CD4-positive, alpha-beta memory T cell (primary cell): ENCODE measurements at places on chromosomes 3 and 15. TPM values are rescaled to one million over a fixed set of nuclear protein-coding genes. Genes with fewer than 3 reads are reported as not detected.
A peak's percentile ranks its signal among the peaks of the same experiment; 100 is the strongest.

DNA sequence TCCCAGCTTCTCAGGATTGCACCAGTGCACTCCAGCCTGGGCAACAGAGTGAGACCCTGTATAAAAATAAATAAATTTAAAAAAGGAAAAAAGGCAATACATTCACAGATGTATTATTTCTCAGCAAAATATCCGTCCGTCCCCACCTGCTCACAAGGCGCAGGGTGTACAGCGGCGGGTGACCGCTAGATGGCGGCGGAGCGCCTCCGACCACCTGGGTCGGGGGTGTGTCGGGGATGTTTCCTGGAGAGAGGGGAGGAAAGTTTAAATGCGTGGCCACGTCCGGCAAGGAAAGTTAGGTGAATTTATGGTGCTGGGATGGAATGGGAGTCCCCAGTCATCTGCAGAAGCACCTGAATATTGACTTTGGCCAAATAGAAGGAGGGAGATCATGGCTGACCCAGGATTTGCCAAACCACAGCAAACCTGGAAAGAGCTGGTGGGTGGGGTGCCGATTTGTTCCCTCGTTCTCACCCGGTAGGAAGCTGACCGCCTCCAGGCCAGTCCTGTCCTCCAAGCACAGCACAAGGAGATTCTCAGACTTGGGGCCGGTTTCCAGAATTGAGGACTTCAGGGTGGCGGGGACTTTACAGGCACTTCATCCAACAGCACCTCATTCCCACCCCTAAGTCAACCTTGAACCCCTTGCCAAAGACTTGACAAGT, 88.3 kb downstream of the TMEM266 start:
- peak; percentile 57 for DNase-seq

GRCh38 chr3:114350690-114351089, 56.9 kb downstream of the TIGIT start:
- DNase-seq, result no peak

GRCh38 chr3:105686278-105686897, 182.4 kb downstream of the CBLB start:
- peak; percentile 56 for DNase-seq

GRCh38 chr15:65517866-65518207, 348 bp upstream of the DPP8 start:
- DNase-seq, result no peak

GRCh38 chr15:99681990-99682389, 51.2 kb downstream of the LYSMD4 start:
- no peak for DNase-seq

GRCh38 chr3:134988666-134989065, 193.6 kb downstream of the EPHB1 start:
- DNase-seq, result no peak

DNA sequence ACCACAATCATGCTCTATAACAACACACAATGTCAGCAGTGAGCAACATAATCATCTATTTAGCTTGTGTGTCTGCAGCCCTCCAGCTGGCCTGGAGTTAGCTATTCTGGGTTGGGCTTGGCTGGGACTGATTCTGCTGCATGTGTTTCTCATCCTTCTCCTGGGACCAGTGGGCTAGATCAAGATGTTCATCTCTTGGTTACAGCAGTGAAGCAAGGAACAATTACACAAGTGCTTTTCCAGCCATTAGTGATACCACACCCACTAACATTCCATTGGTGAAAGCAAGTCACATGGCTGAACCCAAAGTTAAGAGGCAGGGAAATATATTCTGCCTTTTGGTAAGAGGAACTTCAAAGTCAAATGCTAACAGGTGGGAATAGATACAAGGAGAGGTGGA, 14.6 kb downstream of the NUDT16 start:
- no peak for DNase-seq

GRCh38 chr3:60291115-60291514, 960.1 kb downstream of the FHIT start:
- no peak for DNase-seq

DNA sequence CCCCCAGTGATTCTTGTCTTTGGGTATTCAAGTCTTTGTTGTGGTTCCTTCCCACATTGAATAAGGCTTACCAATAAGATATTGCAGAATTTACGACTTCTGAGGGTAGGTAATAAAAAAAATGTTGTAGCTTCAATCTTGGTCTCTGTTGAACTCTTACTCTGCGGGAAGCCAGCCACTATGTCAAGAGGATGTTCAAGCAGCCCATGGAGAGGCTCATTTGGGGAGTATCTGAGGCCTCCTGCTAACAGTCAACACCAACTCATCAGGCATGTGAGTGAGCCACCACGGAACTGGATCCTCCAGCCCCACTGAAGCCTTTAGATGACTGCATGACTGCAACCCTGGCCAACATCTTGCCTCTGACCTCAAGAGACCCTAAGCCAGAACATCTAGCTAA, 3.2 kb upstream of the TBC1D23 start:
- DNase-seq, result no peak

- DNase-seq, result no peak
These were observed 9.9 kb downstream of the RRP9 start for GRCh38 chr3:51931756-51932155.

- no peak for DNase-seq
These were observed 115.1 kb upstream of the FAM174B start for GRCh38 chr15:92770641-92771040.

GRCh38 chr3:126078866-126079265, 5.1 kb downstream of the SLC41A3 start:
- no peak for DNase-seq

- no peak for DNase-seq
These were observed 185.1 kb upstream of the AGTR1 start for GRCh38 chr3:148512648-148513047.

DNA sequence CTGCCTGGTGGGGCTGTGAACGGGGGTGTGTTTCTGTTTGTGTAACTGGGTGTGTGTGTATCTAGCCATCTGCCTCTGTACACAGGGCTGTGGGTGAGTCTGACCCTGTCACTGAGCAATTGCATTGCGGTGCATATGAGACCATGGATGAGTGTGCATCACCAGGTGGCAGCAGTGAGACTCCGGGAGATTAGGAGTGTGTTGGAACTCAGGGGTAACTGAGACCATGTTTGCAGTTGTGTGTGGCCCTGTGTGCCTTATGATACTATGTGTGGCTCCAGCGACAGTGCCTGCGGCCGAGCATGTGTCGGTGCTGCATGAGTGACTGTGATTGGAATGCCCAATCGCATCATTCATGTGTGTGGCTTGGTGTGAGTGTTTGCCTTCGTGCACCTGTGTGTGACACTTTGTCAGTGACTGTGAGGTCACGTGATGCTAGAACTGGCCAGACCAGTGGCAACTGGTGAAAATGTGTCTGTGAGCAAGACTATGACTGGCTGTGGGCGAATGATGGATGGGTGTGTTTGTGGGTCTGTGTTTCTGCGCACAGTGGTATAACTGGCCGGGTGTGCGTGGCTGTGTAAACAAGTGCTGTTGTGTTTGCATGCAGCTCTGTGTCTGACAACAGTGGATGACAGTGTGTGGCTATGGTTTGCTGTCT, 14.0 kb downstream of the VILL start:
- DNase-seq, result peak; percentile 41

GRCh38 chr3:23073724-23074305, 129.3 kb upstream of the UBE2E2 start:
- no peak for DNase-seq

GRCh38 chr3:78004571-78004970, 964.7 kb downstream of the ROBO2 start:
- no peak for DNase-seq

GRCh38 chr15:46266661-46267060, 631.8 kb downstream of the SQOR start:
- no peak for DNase-seq

DNA sequence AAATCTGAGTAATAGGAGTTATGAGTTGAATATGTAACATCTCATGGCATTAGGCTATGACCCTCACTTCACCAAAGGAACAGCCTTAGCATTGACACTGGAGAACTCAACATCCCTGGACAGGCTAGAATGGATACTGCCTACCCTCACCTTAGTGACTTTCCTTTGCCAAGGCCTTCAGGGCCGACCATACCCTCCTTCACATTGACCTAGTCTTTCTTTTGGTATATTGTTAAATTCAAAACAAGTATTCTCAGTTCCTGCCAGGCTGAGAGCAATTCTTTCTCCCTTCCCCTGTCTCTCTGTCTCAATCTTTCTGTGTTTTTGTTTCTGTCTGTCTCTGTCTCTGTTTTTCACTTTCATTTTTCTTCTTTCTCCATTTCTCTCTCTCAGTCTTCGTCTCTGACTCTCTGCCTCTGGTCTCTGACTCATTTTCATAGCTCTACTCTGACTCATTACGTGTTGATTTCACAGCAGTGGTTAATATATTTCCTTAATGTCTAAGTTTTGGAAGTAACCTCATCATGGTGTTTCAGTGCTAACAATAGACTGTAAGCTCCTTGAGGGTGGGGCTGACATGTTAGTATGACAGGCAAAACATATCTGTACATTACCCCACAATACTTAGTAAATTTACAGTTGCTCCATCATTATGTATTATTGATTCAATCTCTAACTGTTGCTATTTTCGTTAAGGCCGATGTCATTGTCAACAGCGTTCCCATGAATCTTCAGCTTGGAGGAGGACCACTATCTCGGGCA, 32.5 kb downstream of the PARP15 start:
- no peak for DNase-seq

- no peak for DNase-seq
These were observed 8.4 kb upstream of the CA12 start for GRCh38 chr15:63389902-63390670.

DNA sequence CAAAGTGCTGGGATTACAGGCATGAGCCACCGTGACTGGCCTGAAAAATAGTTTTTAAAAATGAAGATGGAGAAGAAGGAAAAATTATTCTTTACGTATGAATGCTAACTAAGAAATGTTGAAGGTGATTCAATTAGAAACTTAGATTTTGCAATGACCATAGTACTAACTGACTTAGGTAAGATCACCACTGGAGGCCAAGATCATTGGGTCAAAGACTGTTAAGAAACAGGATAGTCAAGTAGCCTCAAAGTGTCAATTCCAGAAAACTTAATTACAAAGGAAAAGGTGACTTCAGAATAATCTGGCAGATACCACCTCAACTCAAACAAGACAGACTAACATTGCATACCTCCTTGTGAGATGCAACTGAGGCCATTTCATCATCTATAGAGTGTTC, 119.3 kb downstream of the FRMD4B start:
- DNase-seq, result no peak

DNA sequence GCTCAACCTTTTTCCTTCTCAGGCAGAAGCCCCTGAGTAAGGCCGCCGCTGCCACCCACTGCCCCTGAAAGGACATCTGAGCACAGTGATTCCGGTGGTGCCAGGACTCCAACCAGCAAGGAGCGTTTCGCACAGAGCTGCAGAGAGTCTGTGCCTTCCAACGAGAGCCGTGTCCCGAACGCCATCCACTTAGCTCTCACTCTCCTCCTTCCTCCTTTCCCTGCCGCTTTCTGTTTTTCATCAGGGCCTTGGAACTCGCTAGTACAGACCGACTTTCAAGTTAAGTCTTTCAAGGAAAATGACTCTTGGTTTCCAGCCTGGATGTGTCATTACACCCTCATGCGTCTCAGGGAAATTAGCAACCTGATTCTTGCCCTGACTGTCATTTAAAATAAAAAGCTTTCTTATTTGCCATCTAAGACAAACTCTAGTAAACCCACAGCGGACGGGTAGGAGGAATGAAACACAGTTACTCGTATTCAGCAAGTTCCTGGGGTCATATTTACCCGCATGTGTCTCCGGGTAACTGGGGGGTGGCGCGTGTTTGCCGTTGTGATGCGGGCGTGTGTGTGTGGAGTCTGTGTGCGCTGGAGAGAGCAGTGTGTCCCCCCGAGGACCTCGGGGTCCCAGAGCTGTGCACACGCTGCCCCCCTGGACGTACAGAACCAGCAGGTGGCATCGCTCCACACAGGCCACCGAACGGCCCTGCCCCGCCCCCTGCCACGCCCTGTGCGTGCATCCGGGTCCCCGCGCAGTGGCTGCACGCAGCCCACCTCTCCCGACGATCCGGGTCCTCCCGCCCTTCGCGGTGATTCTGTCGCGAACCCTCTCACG, 30.4 kb upstream of the ALDH1A3 start:
- DNase-seq, result peak; percentile 28

DNA sequence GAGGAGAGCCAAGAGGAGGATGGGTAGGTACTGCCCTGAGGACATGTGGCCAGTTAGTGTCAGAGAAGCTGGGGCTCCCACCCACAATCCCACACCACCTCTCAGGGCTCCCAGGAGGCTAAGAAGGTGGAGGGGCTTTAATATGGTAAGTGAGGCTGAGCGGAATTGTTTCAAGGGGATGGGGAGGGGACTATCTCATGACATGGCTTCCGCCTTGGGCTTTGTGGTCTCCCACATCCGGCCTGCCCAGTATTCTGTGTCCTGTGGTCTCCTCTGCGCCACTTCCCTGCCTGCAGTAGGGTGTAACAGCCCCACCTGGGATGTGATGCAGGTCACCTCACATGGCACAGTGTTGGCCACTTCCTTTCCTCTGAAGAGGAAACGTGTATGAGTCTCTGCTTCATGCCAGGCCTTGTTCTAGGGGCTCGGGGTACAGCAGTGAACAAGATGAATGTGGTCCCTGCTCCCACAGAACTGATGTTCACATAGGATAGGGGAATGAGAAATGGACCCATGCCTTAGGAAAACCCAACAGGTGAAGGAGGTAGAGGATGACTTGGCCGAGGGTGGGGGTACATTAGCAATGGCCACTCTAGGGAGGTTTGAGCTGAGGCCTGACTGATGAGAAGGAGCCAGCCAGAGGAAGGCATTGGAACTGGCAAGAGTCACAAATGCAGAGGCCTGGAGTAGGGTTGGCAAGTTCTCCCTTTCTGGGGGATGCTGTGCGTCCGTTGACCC, 3.2 kb downstream of the NEIL1 start:
- DNase-seq, result peak; percentile 93

- DNase-seq, result no peak
These were observed 117.7 kb upstream of the P2RY1 start for GRCh38 chr3:152717252-152717651.

DNA sequence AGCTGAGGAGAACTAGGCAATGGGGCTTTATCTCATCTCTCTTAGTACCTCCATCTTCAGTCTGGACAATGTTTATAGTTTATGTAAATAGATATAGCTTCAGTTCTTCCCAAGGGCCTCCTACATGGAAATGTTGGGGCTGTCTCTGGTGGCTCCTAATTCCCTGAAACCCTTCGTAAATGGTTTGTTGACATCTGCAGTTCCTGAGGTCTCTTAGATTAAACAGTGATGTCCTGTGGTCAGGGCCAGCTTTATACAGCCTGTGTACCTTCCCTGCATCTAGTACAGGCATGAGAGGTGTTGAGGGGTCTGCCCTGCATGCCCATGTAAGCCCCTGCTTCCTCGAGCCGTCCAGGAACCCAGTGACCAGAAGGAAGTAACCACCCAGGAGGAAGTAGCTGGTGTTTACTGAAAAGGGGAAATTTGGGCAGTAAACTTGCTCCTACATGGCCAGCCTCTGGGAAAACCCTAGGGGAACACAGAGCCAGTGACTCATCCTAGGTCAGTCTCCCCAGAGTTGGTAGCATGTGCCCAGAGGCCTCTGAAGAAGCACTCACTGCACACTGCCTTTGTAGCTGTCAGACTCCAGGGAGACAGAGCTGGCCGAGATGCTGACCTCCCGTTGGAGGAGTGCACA, 4.7 kb upstream of the TBC1D2B start:
- DNase-seq, result no peak

CDHR4 gene
- not detected for total RNA-seq

MST1R gene
- total RNA-seq, result 1.3 TPM

CCR3 gene
- 0.29 TPM for total RNA-seq

GRK7 gene
- 0.25 TPM for total RNA-seq

LOXL1 gene
- total RNA-seq, result 1.6 TPM

MYZAP gene
- total RNA-seq, result 1.7 TPM

ST3GAL6 gene
- total RNA-seq, result 0.50 TPM

FAM240A gene
- not detected for total RNA-seq

FMN1 gene
- total RNA-seq, result 0.84 TPM

AGTR1 gene
- not detected for total RNA-seq

OTOL1 gene
- total RNA-seq, result not detected

LDHAL6B gene
- total RNA-seq, result not detected
